Urinary bladder (tissue), 4 donors: ENCODE measurements at places on chromosomes 5 and 9. TPM values are rescaled to one million over a fixed set of nuclear protein-coding genes. Genes with fewer than 3 reads are reported as not detected.

The PCA3 gene
- polyA plus RNA-seq = 6.1 TPM

The SHB gene
- 17.1 TPM for polyA plus RNA-seq

The C5orf58 gene
- polyA plus RNA-seq = 0.70 TPM

The FOXD4L4 gene
- polyA plus RNA-seq = not detected

The ORM2 gene
- 3.2 TPM for polyA plus RNA-seq

The PDGFRB gene
- 79.4 TPM for polyA plus RNA-seq

The ZNF367 gene
- 1.7 TPM for polyA plus RNA-seq

The DPP7 gene
- 162 TPM for polyA plus RNA-seq

The PLGRKT gene
- polyA plus RNA-seq = 24.1 TPM

- no peak for DNase-seq
Measured at GRCh38 chr9:20041697-20042081, 252.9 kb upstream of the SLC24A2 start.

- no peak for DNase-seq
Measured at GRCh38 chr5:138275895-138276294, 1.5 kb upstream of the GFRA3 start.

GRCh38 chr9:14748373-14748772 is 25.8 kb upstream of the CER1 start:
- DNase-seq = no peak

GRCh38 chr5:151427258-151427657 is 20.1 kb upstream of the SLC36A1 start:
- no peak for DNase-seq

DNA sequence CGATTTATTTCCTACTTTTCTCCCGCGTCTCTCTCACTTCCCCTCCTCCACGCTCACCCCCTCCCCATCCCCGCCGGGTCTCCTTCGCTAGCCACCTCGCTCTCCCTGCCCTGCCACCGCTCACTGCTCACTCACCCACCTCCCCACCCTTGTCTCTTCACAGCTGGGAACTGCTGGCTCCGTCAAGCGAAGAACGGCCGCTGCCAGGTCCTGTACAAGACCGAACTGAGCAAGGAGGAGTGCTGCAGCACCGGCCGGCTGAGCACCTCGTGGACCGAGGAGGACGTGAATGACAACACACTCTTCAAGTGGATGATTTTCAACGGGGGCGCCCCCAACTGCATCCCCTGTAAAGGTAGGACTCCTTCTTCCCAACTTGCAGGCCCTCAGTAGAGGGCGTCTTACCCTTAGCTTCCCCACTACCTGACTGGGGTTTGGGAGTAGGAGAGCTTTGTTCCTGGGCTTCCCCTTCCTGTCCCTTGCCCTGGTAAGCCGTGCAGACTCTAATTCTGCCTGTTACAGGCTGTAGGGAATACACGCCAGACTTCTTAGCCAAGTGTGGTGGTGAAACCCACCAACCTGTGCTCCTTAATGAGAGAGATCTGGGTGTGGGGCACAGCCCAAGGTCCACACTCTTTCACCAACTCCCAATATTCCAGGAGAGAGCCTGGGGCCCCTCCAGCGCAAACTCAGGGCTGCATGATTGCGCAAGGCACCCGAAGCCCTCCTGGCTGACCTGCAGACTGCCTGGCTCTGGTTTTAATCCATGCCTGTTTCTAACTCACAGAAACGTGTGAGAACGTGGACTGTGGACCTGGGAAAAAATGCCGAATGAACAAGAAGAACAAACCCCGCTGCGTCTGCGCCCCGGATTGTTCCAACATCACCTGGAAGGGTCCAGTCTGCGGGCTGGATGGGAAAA is 2.5 kb downstream of the FST start:
- no peak for DNase-seq

GRCh38 chr5:10854506-10855277 is 93.7 kb upstream of the DAP start:
- DNase-seq = no peak

DNA sequence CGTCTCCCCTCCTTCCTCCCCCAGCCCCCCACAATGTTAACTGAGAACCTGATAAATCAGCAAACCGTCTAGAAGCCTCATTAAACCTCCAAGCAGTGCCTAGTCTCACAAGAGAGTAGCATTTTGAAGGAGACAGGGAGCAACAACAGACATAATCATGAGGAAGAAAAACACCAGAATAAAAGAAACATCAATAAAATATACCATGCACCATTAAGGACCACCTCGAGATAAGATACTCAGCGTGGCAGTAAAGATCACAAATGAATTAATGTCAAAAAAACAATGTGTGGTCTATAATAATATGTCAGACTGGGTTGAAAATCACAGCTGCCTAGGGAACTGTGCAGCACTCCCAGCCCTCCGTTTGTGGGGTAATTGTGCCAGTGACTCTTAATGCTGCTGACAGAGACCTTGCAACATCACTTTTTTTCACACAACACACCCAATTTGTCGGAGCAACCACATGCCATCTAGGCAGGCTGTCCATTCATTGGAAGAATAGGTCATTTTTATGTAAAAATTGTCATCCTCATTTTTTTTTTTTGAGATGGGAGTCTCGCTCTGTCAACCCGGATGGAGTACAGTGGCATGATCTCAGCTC is 450.8 kb upstream of the WWC1 start:
- no peak for DNase-seq

DNA sequence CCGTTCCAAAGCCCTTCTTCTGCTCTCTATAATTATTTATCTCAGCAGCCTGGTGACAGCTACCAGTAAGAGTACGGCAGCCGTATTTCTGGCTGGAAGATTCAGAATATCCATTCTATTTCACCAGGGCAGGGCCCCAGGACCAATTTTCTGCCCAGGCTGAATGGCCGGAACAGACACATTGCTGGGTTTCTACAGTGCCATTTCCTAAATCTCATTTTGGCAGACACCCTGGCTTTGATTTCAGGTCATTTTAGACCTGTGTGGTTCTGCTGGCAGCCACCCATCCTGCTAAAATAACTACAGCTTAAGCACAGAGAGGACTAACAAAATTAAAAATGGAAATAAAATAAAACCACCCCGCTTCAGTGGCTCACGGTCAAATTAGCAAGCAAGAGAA is 95.0 kb downstream of the CRB2 start:
- DNase-seq = no peak

DNA sequence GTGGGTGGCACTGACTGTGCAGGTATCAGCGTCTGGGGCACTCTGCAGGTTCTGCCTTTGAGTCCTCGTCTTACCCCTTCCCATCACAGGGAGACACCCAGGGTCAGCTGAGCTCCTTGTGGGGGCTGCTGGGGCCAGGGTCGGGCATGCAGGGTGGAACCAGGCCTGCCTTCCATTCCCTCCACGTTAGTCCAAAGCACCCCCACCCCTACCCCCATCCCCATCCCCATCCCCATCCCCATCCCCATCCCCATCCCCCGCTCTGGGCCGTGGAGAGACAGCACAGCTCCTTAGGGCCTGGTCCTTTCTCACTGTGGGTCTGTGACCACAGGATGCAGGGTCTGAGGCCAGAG is 1.6 kb upstream of the PITX1 start:
- no peak for DNase-seq

- DNase-seq = no peak
Measured at GRCh38 chr5:35124932-35125331, 77.2 kb upstream of the AGXT2 start.

DNA sequence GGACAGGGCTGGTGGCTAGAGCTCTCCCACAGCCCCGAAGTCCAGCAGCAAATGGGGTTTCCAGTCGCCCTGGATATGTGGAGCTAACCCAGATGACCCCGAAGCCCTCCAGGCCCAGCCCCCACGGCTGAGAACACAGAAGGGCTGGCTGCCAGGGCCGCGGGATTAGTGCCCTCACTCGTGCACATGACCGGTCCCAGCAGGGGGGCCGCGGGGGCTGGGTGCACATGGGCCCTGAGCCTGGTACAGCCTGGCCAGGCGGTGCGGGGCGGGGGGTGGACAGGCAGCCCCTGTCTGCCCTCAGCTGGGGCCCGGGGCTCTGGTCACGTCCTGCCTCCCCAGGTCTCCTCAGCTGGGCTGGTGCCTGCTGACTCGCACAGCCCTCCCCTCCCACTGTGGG is 5.9 kb downstream of the SSNA1 start:
- DNase-seq = no peak

DNA sequence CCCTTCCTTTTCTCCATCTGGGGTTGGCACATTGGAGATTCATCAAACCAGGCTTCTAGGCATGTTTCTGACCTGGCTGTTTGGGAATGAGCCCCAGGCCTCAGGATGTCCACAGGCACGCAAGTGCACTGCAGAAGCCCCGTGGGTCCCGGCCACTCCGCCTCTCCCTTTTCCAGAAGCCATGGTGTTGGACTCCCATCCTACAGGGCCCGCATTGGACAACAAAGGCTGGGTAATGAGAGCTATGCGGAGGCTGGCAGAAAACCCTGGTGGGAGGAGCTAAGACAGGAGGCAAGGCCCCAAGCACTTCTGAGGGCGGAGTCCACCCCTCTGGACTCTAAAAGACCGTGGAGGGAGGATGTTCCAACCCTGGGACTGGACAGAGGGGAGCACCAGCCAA is 160.6 kb downstream of the OLFM1 start:
- DNase-seq = no peak

DNA sequence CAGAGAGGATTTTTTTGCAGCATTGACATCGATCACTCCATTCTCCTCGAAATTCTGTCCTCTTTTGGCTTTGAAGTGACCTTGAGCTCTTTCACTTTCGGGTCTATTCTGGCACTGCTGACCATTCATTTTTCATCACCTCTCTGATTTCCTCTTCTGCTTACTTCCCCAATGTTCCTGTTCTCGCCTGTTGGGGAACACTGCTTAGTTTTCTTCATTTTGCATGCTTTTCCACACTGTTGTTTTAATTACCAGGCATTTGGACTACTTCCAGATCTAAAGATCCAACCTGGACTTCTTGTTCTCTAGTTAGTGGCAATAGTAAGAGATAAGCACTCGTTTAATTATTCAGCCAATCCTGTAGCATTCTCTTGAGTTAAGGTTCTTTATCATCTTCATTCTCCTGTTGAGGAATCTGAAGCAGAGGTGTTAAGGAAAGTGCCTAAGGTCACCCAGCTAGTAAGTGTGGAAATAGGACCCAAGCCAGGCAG is 53.4 kb downstream of the MAN2A1 start:
- no peak for DNase-seq

GRCh38 chr5:80825786-80826460 is 134.2 kb upstream of the RASGRF2 start:
- DNase-seq = peak; percentile 1
